Activated naive CD4-positive, alpha-beta T cell treated with anti-CD3 and anti-CD28 coated beads, Interleukin-2, amount 50 U/mL, for 72 hours (primary cell): ENCODE measurements at places on chromosomes 7 and 10.

DNA sequence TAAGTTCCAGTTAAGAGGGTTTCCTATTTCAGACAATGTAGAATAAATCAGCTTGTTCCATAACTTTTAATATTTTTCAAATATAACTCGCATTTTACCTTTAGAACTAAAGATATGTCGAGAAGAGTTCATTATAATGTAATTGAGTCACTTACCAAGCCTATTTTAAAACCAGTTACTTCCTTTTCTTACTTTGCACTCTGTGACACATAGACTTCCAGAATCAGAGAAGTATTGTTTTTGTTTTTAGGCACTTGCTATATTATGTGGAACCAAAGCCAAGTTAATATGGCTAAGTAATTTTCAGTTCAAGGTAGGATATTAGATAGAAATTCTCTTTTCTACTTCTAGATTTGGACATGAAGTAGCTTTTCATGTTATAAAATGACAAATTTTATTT lies 182.7 kb upstream of the PRPS1L1 start:
- DNase-seq, result no peak

DNA sequence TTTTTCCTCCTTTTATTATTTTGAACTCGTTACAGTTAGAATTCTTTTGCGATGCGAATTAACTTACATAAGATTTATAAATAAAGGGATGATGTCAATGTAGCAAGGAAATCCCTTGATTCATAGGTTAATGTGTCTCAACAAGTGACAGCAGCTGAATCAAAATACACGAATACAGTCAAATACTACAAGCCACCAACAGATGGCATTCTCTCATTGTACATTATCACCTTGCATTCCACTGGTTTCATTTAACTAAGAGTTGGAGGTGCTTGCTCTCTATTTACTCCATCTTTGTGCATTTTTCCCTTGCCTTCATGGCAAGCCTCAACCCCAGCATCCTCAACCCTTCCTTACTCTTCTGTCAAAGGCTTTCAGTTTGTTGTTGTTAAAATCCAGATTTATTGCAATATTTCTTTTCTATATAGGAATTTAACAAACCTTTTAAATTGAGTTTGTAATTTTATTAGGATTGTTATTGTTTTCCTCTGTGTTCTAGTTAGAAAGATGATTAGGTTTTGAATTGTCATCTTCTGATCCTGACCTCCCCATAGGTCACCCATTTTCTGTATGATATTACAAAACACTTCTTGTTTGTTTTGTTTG lies 78.3 kb downstream of the SLC25A40 start:
- no peak for DNase-seq

DNA sequence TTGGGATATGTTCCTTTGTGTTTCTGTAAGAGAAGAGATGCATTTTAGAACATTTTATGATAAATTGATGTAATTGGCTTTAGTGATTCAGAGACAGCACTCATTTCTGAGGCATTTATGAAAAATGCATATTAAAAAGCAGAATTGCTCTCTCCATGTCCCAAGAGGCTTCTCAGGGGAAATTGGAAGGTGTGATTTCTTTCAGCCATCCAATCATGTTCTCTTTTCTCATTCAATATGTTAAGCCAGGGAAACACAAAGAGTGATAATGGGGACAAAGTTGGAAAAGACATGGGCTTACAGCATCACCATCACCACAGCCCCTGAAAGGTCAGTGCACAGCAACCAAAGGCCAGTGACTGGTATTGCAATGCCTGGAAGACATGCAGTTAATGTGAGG lies 129.9 kb upstream of the COL1A2 start:
- no peak for DNase-seq

- peak; percentile 24 for DNase-seq
Observed at GRCh38 chr7:150631866-150632864, at the start of gene GIMAP6. TSS of gene GIMAP6 (minus strand) at chr7:150632385. CDS start at chr7:150630142, 2,243 bp downstream.

- no peak for DNase-seq
Observed at GRCh38 chr7:2757361-2757903, 69.4 kb downstream of the AMZ1 start.

GRCh38 chr7:99083068-99083651 lies 60.7 kb downstream of the SMURF1 start:
- no peak for DNase-seq

GRCh38 chr10:116629340-116629739 lies 8.6 kb downstream of the PNLIPRP2 start:
- DNase-seq, result no peak

GRCh38 chr10:73968098-73968521 lies 29.8 kb upstream of the VCL start:
- DNase-seq, result no peak

- DNase-seq, result no peak
Observed at GRCh38 chr10:103660364-103661197, 167.1 kb downstream of the NEURL1 start.

DNA sequence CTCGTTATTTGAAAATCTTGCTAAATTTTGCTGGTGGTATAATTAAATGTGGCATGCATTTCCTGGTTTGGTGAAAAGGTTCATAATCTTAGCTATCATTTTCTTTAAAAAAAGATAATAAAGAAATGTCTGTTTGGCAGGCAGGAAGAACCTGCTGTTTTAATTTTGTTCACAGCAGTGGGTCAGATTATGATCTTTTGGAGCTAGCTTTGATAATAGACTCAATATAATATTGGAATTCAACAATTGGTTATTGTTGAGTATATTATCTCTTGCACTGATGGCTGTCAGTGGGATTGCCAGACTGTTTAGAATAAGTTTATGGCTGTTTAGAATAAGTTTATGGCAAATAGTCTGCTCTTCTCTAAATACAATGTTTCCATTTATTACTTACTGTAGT lies 35.1 kb downstream of the MXI1 start:
- DNase-seq, result no peak

GRCh38 chr7:131234719-131235488 lies 92.8 kb upstream of the MKLN1 start:
- DNase-seq, result no peak

DNA sequence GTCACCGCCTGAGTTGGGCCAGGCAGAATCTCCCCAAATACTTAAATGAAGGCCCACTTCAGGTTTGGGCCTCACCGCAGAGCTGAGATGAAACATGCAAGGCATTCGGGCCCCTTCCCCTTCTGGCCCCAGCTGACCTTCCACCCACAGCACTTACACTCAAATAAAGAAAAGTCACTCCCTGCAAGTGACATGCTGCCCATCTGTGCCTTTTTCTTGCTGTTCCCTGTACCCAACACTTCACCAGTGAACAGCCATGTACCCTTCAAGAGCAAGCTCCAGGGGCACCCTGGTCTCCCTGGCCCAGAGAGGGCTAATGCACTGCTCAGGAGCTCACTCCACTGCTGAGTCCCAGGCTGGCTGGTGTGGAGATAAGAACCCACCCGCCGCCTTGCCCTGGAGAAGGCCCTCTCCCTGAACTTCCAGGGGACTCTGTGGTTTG lies 40.7 kb downstream of the ZCCHC24 start:
- DNase-seq, result no peak
